GM12864 (cell line): ENCODE measurements at places on chromosomes 6 and 20.

GRCh38 chr6:167979436-167980139 is 17.9 kb upstream of the KIF25 start:
- no peak for DNase-seq

DNA sequence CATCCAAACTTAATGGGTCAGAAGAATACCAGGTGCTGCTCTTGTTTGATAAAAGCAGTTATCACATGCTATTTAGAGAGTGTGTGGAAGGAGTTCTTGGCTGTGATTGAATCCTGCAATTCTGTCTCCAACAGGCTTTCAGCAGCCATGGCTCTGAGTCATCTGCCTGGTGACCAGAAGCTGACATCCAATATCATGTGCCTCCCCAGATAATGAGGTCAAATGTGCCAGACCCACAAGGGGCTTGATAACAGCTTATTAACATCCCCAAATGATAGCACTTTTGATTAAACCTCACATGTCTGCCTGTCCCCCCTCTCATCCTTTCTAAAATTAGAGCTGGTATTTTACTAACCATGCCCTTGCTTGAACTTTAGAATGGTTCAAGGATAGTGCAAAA is 175.7 kb upstream of the PLN start:
- no peak for DNase-seq

- no peak for DNase-seq
Measured at GRCh38 chr20:49039854-49040253, 6.3 kb upstream of the CSE1L start.

DNA sequence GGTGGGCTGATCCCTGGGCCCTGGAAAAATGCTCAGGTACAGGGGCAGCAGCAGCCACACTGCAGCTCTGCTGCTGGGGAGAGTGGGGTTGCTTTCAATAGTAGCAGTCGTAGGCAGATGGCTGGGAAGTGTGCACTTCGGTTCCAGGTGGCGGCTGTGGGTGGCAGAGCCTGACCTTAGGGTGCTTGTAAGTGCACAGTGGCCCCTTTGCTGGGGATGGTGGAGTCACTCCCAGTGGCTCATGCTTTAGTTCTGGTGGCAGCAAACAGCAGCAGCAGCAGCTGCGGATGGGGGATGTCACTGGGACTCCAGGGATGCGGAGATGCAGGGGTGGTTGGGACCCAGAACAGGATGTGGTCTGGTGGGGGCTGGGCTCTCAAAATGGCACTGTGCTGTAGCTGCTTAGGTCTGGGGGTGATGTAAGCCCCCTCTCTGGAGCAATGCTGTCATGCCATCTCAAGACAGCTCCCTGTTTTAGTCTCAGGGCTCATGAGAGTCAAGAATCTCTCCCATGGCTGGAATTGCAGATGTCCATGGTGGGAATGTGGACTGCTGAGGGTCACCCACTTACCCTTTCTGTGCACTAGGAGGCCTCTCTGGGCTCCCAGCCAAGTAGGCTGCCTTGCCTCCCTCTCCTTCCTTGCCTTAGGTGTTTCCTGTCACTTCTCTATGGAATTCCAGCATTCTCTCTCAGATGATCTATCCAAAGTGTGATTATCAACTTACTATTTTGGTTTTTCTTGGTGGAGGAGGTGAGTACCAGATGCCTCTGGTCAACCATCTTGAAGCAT is 146.7 kb upstream of the SLC22A23 start:
- DNase-seq, result no peak

DNA sequence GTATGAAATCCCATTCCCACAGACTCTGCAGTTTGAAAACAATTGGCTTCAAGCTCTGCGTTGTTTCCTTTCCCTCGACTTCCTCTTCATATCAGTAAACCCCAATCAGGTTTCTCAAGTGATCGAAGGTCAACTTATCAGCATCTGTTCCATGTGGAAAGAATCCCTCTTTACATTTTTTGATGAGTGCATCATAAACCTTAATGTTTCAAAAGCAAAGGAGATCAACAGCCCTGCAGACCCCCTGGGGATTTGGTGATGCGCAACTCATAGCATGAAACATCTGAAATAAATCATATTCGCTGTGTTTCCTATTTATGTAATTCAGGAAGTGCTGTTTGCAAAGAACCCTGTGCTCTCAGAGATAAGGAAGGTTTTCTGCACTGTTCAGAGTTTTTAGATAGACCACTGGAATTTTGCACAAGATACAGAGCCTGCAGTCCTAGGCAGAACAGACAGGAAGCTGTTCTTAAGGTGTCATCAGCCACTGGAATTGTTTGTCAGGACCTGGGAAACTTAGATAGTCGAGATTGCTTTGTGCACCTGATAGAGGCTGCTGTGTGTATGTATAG is 216.0 kb downstream of the HIVEP2 start:
- no peak for DNase-seq

DNA sequence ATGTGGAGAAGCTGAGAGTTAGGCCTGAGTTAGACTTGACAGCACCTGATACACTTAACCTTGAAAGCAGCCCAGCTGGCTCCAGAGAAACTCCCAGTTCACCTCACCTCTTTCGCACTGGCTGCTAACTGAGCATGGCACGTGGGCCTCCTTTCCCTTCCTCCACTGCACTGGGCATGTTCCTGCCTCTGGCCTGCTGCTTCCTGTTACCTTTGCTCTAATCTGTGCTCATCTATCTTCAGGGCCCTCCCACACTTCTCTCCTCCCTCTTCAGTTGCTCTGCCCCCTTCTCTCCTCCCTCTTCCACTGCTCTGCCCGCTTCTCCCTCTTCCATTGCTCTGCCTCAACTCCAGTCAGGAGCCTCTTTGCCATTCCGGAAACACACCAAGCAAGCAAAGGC is 13.7 kb upstream of the UBE2V1 start:
- DNase-seq, result no peak

DNA sequence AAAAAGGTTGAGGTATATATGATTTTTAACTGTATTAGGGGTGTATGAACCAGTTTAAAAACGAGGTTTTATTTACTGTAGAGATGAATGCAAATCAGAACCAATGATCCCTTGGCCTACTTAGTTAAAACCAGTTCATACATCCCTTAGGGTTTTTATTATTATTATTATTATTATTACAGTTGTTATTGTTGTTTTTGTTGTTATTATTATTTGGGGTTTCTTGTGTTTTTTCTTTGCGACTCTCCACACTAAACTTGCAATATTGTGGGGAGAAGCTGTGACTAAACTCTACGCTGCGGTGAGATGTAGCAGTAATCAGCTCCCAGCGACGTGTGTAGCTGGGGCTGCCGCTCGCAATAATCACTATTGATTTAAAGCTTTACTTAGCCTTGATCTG is 62.2 kb downstream of the SSR1 start:
- no peak for DNase-seq

- DNase-seq, result no peak
Measured at GRCh38 chr6:22682979-22683378, 113.6 kb downstream of the HDGFL1 start.

- no peak for DNase-seq
Measured at GRCh38 chr6:6590530-6590929, 2.0 kb downstream of the LY86 start.

DNA sequence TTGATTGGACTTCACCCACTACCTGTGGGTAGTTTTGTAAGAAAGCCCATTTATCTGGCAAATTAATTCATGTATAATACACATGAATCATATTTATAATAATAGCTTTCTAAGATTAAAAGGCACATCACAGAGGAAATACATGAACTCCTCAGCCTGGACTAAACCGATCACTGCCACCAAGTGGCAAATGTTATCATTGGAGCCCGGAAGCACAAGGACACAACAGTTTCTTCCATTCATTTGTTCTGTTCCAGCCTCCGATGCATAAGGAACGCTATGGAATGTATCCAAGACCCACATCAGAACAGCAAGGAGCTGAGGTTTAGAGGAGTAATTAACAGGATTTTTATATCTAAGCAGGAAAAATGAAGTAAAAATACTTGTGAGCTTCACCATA is 13.9 kb upstream of the IPCEF1 start:
- DNase-seq, result no peak

GRCh38 chr6:76982476-76983199 is 480.7 kb downstream of the HTR1B start:
- DNase-seq, result no peak

DNA sequence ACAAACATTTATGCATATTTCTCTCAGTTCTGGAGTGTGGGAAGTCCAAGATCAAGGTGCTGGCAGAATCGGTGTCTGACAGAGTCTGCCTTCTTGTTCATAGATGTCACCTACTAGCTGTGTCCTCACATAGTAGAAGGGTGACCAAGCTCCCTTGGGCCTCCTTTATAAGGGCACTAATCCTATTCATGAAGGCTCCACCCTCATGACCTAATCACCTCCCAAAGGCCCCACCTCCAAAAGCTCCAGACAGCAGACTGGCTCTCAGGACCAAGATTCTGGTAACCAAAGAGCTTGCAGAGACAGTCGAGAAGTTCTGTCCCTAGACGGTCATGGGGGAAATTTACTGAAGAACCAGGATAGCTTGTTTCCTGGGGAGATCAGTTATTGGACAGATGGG is 139.1 kb downstream of the COL9A1 start:
- DNase-seq, result no peak

DNA sequence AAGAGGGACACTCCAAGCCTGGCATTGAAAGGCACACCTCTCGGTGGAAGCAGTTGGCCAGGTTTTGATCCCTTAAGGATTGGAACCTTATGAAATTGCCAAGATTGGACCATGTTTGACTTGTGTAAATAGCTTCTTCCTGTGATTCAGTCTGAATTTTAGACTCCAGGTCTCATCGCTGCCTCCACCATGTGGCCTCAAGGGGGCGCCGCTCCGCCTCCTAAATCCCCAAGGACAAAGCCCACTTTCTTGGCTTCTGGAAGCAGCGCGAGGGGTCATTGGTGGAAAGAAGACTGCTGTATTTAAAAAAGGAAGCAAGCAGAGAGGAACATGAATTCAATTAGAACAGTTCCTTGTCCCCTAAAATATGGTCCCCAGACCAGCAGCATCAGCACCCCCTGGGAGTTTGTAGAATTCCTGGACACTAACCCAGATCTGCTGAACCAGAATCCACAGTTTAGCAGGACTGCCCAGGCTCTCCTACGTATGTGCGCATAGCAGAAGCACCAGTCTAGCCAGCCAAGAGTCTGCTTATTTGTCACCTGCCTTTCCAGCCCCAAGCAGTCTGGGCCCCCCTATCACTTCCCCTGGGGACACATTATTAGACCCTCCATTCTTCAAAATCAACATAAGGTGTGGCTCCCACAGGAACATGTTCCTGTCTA is 108.5 kb downstream of the LY86 start:
- no peak for DNase-seq

GRCh38 chr6:80956898-80957297 is 795.6 kb downstream of the TENT5A start:
- no peak for DNase-seq

- no peak for DNase-seq
Measured at GRCh38 chr6:72212686-72213085, 326.3 kb downstream of the RIMS1 start.

GRCh38 chr20:58209652-58210397 is 18.6 kb downstream of the ANKRD60 start:
- peak; percentile 38 for DNase-seq

GRCh38 chr6:14278446-14278845 is 160.9 kb downstream of the CD83 start:
- no peak for DNase-seq

GRCh38 chr20:3371754-3372153 is 35.7 kb downstream of the DNAAF9 start:
- no peak for DNase-seq

GRCh38 chr6:40307712-40308111 is 279.5 kb downstream of the LRFN2 start:
- no peak for DNase-seq

DNA sequence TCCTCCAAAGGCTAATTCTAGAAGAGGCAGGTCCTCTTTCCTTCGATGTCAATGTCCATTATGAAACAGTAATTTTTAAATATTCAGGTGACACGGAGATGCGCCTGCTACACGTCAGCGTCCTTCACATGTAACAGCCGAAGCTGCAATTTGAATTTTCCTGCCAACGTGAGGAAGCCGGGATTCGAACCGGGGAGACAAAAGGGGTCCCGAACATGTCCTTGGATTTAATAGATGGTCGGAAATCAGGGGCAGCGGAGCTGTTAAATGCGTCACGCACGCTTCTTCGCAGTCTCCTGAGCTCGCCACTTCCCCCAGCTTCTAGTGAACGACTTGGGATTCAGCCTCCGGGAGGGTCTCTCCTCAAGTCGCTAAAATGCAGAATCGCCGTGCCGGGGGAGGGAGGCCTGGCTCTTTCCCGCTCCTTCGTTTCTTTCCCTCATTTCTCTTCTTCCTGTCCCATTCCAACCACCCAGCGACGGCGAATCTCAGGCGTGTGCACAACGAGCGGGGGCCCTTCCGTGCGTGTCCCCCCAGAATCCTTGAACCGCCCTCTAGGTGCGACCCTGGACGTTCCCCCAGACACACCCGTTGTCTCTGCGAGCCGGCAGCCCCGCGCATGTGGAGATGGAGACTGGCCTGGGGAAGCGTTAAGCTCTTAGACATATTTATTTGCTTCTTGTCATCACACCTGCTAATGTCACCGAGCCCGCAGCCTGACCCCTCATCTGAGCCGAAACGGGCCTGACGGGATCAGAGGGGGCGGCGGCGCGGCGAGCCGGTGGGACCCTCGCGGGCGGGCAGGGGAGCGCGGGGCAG is 1.3 kb upstream of the FOXC1 start:
- DNase-seq, result no peak

DNA sequence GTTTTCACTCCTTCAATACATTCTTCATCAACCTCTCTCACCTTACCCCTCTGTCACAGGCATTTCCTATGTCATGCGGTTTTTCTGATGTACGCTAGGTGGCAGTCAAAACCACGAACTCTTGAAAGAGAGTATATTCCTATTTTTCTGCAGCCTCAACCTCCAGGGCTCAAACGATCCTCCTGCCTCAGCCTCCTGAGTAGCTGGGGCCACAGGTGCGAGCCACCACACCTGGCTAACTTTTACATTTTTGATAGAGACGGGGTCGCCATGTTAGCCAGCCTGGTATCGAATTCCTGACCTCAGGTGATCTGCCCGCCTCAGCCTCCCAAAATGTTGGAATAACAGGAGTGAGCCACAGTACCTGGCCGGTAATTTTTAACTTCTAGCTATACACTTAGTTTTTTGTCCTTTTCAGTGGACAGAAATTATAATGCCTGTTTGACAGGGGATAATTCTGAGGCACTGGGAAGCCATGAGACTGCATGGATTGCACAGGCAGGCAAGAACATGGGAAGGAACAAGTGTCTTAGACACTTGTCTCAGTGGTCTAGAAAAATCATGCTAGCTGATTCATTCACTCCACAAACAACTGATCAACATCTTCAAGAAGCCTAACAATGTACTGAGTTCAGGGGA is 22.5 kb upstream of the HFE start:
- no peak for DNase-seq

GRCh38 chr6:90162648-90163387 is 133.8 kb downstream of the BACH2 start:
- no peak for DNase-seq

DNA sequence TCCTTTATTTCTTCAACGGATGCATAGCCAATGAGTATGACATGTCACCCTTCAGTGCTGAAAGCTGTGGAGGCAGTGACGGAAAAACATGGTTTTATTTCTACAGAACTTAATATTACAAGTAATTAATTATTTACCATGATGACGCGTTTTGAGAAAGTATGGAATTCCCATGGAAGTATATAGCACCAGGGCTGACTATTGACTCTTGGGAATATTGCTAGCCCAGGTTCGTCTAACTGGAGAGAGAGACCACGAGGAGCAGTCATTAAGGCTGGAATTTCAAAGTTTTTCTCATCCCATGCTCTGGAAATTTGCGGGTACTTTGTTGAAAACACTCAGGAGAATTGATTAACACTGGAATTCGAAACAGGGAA is 155.2 kb upstream of the PRSS16 start:
- no peak for DNase-seq
